ENCODE measurements at places on chromosomes 2 and 18.

GRCh38 chr2:69535817-69536241 is 98.6 kb upstream of the NFU1 start:
- DNase-seq, result no peak

GRCh38 chr18:10354241-10354811 is 100.1 kb upstream of the APCDD1 start:
- no peak for DNase-seq

DNA sequence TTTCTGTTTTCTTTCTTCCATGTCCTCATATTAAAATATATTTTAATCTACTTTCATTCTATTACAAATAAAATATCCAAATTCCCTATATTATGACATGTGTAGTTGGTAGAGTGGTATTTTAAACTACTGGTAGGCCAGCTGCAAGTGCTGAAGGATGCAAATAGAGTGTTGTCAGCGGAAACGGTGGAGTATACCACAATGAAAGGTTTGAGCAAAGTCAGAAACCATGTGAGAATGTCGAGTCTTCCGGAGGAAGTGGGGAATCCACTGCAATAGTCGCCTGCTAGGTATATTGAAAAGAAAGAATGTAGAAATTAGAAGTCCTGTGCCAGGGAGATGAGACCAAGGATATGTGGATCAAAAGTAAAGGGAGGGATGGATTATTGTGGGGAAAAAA is 373.9 kb downstream of the DSEL start:
- no peak for DNase-seq

DNA sequence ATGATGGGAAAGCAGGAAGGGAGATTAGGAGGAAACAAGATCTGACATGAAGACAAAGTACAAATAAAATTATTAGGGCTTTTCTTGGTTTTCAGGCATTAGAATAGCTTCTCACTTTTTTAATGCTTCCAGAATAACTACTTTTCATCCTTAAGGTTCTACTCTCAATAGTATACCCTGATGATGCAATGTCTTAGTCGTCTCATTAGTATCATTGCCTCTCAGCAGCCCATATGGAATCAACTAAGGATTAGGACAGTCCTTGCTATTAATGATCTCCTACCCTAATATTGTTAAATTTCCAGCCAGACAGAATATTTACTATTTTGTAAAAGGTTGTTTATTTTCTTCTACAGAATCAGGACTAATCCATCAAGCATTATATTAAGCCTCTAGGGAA is 55.9 kb downstream of the RELCH start:
- peak; percentile 3 for DNase-seq

DNA sequence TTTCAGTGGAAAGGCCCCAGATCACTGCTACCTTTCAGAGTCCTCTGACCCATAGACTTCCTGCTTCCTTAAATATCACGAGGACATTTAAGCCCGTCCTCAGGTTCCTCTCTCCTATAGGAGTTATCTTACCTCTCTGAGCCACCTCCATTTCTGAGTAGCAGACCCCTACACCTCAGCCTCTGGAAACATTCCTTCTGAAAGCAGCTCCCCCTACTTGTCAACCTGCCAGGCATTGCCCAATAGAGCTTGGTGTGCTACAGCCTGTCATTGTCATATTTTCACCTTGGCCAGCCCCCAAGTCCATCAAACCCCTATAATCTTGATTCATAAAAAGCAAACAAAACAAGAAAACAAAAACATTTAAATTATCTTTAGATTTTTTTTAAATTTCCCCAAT is 717.9 kb upstream of the SLC8A1 start:
- no peak for DNase-seq

- DNase-seq, result no peak
Observed at GRCh38 chr2:17614174-17614930, 73.9 kb downstream of the VSNL1 start.

Measured in GM04504 (cell line).